Activated CD4-positive, alpha-beta T cell treated with anti-CD3 and anti-CD28 coated beads for 48 hours (primary cell): ENCODE measurements at places on chromosomes 1 and 21.
A peak's percentile ranks its signal among the peaks of the same experiment; 100 is the strongest.

DNA sequence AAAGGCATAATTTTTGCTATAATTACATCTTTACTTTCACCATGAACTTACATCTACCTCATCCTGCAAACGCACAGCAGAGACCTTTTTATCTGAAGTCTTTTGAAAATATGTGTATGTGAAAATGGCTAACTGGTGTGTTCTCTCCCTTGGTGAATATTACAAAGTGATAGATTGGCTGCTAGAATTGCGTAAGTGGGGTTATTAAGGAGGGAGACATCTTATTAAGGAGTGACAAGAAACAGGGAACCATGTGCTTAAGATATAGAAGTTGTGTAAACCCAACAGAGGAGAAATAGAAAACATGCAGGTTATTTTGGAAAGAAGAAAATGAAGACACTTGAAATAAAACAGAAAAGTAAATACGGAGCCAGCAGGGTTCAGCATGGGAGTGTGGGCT, 7.8 kb downstream of the KCNJ15 start:
- no peak for DNase-seq

DNA sequence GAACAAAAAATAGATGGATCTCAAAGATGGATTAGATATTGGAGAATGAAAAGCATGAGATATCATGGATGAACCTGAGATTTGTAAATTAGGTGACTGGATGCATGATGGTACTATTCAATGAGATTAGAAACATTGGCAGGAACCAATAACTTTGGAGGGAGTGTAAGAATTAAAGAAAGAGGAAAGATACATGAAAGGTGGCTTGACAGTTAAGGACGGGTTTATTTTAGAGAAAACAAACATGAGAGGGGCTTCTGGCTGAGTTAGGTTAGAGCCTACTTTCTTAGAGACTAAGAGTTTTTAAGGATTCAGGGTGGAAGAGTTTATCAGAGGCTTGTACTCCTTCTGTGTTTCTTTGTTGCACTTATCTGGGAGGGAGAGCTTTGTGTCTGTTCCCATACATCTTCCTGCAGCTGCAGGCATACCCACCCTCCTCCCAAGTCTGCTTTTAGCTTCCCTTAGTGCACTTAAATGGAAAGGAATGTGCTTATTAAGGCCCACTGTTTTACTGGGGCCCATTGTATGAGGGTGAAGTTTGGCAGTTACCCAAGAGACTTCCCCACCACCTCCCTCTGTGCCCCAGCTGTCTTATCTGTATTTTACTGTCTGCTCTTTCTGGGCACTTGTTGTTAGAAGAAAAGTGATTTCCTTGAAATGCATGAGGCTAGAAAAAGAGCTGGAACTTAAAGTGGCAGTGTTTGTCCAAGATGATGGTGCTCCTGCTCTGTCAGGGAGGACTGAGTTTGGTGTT, 26.1 kb upstream of the CR2 start:
- DNase-seq, result no peak

DNA sequence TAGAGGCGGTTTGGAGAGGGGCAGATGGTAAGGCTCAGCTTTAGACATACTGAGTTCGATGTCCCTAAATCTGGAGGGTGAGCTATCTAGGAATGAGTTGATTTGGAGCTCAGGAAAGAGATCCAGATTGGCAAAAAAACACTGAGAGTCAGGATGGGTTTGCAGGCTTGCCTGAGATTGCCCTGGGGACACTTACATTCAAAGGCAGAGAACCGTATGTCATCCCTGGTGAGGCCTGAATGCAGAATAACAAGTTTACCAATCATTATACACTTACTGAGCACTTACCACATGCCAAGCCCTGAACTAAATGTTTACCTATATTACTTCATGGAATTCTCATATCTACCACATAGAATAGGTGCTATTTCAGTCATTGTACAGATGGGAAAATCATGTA, 27.5 kb downstream of the TFAP2E start:
- DNase-seq, result no peak

DNA sequence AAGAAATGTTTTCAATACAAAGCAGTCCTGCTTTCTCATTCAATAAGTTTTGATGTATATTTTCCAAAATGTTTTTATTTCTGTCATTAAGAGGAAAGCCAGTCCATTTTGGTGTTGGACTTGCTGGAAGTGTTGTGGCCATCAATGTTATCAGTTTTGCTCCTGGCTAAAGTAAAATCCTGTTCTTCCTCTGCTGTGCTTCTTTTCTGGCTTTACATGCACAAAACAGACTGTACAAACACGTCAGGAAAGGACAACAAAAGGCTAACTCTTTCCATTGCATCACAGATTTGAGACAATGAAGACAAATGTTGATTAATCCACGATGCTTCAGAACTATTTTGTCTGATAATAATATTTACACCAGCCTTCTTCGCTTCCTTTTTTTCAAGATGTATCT, 735.4 kb downstream of the LTN1 start:
- DNase-seq, result no peak

GRCh38 chr1:107941531-107941930, 23.4 kb downstream of the VAV3 start:
- DNase-seq, result no peak

DNA sequence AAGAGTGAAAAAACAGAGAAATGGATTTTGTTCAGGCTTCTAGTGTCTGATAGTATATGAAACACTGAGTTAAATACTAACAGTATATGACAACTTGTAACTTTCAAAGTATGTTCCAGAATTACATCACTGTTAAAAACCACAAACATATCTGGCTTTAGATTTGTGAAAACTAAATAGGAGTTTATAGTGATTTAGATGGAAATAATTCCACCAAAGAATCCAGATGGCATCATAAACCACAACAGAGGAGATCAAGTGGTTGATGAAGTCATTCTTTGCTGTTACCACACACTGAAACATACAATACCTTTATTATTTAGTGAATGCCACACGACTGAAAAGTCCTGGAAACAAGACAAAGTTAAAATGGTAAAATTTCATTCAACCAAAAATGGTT, 37.2 kb downstream of the ALG14 start:
- no peak for DNase-seq

DNA sequence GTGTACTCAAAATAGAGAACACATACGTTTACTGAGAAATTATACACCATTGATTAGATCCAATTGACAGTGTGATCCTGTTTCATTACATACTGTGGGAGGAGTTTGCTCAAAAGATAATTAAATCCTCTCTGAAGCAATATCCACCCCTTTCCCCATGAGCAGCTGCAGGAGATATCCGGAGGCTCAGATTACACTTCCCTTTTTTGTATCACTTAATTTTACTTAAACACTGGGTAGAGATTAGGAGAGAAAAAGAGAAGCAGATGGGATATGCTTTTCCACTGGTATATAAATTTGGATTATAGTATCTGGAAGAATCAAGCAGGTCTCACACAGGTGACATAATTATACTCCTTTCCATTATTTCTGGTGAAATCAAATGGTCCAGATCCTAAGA, 333.3 kb upstream of the ZRANB2 start:
- DNase-seq, result no peak

- DNase-seq, result peak; percentile 22
Measured at GRCh38 chr1:25917996-25918395, 11.8 kb upstream of the STMN1 start.

DNA sequence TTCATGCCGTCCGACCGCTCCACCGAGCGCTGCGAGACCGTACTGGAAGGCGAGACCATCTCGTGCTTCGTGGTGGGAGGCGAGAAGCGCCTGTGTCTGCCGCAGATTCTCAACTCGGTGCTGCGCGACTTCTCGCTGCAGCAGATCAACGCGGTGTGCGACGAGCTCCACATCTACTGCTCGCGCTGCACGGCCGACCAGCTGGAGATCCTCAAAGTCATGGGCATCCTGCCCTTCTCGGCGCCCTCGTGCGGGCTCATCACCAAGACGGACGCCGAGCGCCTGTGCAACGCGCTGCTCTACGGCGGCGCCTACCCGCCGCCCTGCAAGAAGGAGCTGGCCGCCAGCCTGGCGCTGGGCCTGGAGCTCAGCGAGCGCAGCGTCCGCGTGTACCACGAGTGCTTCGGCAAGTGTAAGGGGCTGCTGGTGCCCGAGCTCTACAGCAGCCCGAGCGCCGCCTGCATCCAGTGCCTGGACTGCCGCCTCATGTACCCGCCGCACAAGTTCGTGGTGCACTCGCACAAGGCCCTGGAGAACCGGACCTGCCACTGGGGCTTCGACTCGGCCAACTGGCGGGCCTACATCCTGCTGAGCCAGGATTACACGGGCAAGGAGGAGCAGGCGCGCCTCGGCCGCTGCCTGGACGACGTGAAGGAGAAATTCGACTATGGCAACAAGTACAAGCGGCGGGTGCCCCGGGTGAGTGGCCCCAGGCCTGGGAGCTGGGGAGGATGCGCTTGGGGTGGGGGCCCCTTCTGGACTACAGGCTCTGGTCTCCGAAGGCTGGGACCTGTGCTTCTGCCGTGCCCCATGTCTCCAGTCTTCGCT, 1.1 kb downstream of the SKI start:
- peak; percentile 71 for DNase-seq

DNA sequence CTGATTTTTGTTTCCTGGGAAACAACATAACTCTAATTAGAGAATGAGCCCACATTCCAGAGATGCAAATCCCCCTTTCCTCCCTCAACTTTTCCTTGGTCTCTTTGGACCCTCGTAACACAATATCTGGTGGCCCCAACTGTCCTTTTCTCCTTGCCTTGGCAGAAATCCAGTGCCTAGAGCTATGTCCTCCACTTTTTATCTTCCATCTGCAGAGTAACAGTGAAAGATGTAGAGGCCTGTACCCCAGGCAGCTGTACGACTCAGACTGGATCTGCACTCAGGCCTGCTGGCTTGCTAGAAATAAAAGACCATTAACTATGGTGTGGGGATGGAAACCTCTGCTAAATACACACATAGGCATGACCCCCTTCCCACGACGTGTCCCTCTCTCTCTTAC, 72.0 kb downstream of the WARS2 start:
- no peak for DNase-seq

GRCh38 chr1:78855258-78855657, 151.3 kb downstream of the ADGRL4 start:
- no peak for DNase-seq

GRCh38 chr1:167528057-167528728, 9.9 kb upstream of the CD247 start:
- DNase-seq, result no peak

DNA sequence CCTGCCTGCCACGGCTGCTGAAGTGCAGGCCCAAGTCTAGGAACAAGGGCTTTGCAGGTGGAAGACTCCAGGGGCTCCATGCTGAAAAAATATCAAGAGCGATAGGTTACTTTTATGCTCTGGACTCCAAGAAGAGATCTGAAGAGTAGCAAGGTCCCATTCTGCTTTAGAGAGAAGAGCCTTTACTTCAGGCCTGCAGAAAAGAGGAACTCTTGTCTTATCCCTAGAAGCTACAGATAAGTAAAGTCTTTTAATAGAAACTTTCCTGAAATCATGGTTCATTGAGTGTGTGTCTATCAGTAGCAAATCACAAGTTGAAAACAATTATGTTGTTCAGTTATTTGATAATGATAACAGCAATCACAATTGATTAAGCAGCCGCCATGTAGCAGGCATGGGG, 113.3 kb downstream of the TNR start:
- DNase-seq, result no peak
